Aorta (tissue), 5 donors: ENCODE measurements at places on chromosomes 11 and 22. TPM values are rescaled to one million over a fixed set of nuclear protein-coding genes. Genes with fewer than 3 reads are reported as not detected.

DNA sequence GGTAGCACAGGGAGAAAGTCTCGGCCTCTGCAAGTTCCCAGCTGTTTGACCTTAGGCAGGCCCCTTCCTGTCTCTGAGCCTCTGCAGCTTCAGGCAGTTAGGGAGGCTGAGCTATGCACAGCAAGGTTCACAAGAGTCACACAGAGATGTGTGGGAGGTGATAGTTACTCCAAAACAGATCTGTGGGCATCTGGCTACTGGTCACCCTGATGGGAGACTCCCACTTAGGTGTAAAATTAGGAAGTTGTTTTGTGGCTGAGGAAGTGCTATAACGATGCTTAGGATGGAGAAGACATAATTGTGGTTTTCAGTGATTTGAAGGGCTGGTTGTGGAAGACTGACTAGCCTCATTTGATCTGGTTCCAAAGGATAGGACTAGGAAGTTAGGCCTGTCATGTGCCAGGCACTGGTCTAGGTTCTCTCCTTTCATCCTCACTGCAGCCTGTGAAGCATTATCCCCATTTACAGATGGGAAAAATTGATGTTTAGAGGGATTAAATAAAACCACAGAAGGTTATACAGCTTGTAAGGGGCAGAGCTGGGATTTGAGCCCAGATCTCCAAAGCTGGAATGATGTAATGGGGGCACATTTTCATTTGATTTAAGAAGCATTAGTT is 13.5 kb downstream of the ACO2 start:
- no peak for DNase-seq

GRCh38 chr11:62652161-62653006 is 718 bp downstream of the INTS5 start:
- no peak for DNase-seq

PATE2 gene
- not detected for total RNA-seq

DNA sequence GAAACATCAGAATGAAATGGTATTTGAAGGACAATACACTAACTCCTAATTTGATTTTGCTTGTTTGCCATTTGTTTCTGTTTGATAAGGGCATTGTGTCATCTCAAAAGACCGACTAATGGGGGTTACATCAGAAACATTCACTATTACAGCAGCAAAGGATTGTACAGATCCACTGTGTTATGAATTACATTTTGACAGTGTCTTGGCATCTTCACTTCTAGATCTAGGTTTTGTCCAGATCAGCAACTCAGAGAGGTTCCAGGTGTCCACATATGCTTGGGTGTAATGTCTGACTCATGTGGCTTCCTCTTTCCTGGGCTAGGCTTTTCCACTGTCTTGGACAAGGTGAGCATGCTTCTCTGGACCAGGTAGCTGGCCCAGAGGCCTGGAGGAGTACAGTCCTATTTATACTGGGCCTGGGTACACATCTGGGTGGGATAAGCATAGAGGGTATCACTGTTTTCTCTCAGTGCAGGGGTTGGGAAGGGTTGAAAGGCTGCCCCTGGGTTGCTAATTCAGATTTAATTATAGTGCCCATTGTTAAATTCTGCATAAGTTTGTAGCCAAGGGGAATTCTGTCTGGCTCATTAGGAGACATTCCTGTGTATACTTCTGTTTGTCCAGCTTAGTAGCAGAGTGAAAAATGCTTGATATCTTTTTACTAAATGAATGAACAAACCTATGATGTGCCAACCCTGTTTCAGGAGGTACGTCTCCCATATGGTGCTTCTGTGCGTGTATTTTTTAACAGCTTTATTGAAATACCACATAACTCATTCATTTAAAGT is 23.8 kb downstream of the DDI1 start:
- no peak for DNase-seq

- DNase-seq, result no peak
These were observed 10.5 kb upstream of the MCHR1 start for GRCh38 chr22:40668611-40669411.

CFAP300 gene
- total RNA-seq, result 3.2 TPM

MS4A15 gene
- total RNA-seq, result not detected

UCP3 gene
- 2.6 TPM for total RNA-seq
